ENCODE measurements at places on chromosomes 11 and 22.

DNA sequence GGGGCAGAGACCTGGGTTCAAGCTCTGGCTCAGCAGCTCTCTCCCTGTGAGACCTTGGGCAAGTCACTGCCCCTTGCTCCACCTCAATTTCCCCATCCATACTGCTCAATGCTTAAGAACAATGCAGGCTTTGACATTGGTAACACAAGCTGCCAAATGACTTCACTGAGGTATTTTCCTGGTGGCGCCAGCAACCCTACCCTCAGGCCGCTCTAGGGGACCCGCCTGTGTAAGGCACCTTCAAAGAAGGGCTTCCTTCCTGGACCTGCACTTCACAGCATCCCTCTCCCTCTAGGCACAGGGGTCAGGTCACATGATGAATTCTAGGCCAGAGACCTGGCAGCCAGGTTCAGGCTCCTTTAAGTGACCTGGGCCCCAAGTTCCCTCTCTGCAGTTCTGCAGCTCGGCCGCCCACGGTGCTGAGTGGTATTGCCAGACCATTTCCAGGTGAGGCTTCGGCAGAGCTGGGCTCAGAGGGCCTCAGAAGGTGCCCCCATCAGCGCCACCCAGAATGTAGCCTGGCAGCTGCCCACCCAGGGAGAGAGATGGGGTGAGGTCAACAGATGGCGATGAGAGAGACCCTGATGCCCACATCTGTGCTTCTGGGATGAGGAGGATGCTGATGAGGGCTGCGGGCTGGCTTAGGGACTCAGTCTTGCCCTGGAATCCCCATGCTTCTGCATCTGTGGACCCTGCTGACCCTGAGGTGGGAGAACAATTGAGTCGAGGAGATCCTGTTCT lies 4.5 kb downstream of the WNT11 start:
- no peak for DNase-seq

GRCh38 chr22:24327832-24328231 lies 57.2 kb downstream of the SPECC1L start:
- DNase-seq: no peak

DNA sequence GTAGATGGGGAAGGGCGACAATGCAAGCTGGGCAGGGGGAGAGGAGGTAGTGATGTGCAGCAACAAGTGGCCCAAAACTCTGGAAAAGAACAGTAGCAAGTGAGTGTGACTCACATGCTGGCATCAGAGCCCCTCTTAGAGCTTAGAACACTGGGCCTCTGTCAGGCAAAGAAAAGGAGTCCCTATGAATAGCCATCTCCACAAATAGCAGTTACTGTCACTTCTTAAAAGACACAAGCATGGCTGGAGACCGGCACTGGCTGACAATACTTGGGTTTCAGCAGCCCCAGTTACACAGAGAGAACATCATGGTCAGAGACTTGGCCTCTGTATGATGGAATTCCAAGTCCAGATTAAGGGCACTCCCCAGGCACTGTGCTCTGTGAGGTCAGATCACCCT lies 58.2 kb downstream of the PRCP start:
- peak; percentile 42 for DNase-seq

DNA sequence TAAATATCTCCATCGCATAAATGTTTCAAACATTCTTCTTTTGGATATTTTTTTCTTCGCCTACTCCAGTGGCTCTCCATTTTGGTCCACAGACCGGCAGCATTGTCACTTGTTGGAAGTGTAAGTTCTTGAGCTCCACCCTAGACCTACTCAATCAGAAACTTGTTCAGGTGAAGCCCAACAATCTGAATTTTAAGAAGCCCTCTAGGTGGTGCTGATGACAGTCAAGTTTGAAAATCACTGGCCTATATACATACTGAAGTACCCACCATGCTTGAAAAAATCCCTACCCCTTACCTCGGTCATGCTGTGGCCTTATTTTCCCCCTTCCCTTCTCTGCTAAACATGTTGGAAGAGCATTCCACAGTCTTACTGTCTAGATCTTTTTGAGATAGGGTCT lies 10.2 kb upstream of the ACAT1 start:
- no peak for DNase-seq

- DNase-seq: no peak
These were observed 10.6 kb downstream of the TENM4 start for GRCh38 chr11:79430280-79430679.

- DNase-seq: no peak
These were observed 666 bp downstream of the NELL1 start for GRCh38 chr11:20669820-20670684.

GRCh38 chr11:32385998-32386397 lies 49.3 kb downstream of the WT1 start:
- peak; percentile 2 for DNase-seq

GRCh38 chr22:24134090-24134846 lies 47.0 kb upstream of the SUSD2 start:
- peak; percentile 80 for DNase-seq

DNA sequence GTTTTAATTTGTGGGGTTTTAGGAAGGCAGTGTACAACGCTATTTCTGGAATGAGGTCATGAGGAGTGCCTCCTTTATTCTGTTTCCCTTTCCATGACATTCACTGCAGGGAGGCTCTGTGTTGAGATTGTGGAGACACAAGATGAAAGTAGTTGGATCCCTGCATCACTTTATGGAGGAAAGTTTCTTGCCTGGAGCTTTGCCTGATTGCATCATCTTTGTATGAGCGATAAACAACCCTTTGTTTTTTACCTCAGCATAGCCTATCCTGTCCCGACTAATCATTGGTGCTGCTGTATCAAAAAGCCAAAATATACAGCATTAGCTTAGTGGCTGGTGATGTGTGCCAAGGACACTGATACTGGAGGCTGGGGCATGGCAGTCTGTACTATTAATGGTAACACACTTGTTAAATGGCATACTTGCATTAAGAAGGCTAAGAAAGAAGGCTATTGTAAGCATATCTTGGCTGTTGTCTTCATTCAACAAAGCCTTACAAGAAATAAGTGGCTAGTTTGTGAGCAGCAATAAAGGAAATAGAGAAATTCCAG lies 31.2 kb upstream of the SLC5A4 start:
- DNase-seq: no peak

GRCh38 chr11:6225896-6226295 lies 8.5 kb downstream of the FHIP1B start:
- DNase-seq: no peak

GRCh38 chr11:19829109-19829837 lies 116.6 kb downstream of the NAV2 start:
- DNase-seq: no peak

DNA sequence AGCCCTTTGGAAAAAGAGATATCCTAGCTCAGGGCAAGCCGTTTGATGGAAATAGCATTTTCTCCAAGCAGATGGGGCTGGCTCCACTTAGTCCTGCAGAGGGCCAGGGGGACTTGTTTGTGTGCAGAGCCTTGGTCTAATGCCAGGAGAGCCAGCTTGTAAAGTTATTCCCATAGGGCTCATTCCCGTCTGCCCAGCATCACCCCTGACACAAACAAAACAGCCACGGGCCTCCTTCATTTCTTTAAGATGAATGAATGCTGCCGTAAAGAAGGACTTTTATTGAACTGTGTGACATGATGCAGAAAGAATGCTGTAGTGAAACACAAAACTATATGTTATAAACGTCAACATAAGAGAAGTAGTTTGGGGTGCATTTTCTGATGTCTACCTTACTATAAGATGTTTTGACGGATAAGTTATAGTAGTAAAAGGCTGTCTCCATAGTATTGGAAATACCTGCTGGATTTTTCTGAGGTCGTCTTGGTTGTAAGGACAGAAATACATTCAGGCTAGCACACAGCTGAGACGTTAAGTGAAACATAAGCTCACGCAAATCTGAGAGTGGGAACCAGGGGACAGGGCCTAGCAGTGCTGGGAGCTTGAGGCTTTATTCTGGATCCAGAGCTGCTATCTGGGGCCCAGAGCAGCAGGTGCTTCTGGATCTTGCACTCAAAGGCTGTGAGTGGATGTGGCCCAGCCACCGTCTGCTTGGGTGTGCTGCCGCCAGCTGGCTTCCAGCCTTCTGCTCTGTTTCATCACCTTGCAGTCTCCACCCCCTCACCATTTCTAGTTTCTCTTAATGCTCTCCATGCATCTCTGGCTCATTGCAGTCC lies 53.3 kb downstream of the NCAM1 start:
- DNase-seq: no peak

- DNase-seq: no peak
These were observed 24.2 kb downstream of the CD44 start for GRCh38 chr11:35163209-35163608.

DNA sequence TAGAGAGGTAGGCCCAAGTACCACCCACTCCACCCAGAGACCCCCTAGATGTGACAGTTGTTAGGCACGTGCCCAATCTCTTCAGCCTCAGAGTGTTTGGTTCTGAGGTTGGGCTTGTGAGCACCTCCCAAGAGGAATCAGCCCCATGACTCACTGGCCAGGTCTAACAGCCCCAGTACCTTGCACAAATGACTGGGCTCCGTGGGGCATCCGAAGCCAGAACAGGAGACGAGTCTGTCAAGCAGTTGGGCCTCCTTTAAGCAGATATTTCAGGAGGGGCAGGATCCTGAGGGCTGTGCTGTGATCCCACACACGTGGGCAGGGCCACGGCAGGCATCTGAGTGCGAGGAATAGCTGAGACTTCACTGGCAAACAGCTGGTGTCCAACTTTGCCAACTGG lies 29.1 kb upstream of the FGF19 start:
- DNase-seq: no peak

DNA sequence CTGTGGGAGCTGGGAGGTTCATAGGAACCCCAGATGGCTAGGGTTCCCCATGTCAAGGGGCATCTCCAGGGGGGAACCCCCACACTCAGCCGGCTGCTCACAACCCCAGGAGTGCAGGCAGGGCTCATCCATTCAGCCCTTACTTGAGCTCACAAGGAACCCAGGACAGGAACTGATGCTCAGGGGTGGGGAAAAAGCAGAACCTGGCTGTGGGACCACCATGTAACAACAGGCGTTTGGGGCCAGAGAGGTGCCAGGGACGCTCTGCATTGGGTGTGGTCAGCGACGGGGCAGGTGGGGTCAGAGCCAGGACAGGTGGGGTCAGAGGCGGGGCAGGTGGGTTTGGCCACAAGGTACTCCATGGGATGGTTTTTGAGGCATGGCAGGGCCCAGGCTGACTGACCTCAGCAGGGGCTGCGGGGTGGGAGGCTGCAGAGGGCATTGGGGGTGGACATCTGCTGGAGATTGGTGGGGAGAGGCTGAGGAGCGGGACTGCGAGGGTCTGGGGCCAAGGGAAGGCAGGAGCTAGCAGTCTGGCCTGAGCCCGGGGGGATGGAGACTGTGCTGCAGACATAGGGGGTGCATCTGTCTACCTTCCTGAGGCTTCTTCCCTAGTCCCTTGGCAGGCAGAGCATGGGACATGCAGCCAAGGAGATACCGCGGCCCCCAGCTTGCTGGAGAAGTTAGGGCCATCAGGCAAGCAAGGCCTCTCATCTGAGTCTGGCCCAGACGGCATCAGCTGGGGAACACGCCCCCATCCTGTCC lies 34.0 kb upstream of the CARS1 start:
- no peak for DNase-seq

GRCh38 chr11:72157131-72157530 lies 21.6 kb downstream of the FOLR3 start:
- no peak for DNase-seq

DNA sequence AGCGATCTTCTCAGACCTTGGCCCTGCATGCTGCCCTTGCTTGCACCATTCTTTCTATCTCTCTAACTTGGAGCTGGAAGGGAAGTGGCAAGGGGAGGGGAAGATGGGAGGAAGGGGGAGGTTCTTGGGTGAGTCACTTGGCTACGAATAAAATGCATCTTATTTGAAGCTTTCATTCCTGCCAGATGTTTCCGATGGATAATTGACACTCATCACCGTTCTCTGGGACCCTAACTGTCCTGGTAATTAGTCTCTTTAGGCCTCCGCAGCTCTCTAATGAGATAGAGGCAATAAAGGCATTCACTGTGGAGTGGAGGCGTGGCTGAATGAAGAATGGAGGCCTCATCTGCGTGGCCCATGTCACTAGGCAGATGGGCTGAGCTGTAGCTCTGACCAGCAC lies 960.1 kb downstream of the NTM start:
- DNase-seq: no peak

GRCh38 chr11:26841818-26842473 lies 120.1 kb upstream of the SLC5A12 start:
- no peak for DNase-seq

DNA sequence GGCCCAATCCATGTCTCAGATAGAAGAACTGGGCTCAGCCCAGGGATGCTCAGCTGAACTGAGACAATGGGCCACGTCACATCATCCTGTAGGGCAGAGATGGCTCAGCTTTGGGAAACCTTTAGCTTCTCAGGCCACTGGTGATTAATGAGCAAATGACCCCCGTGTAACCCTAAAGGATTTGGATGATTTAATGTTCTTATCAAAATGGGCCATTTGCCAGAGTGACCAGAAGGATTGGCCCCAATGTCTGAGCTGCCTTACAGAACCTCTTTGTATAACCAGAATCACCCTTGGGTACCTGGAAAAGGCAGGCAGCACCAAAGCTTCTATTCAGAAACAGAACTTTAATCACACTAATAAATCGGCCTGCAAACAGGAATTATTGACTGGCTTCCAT lies 73.7 kb downstream of the ABTB2 start:
- no peak for DNase-seq

GRCh38 chr11:43685440-43685839 lies 4.9 kb downstream of the HSD17B12 start:
- DNase-seq: no peak

- no peak for DNase-seq
These were observed 14.9 kb downstream of the SCYL1 start for GRCh38 chr11:65539744-65540289.

DNA sequence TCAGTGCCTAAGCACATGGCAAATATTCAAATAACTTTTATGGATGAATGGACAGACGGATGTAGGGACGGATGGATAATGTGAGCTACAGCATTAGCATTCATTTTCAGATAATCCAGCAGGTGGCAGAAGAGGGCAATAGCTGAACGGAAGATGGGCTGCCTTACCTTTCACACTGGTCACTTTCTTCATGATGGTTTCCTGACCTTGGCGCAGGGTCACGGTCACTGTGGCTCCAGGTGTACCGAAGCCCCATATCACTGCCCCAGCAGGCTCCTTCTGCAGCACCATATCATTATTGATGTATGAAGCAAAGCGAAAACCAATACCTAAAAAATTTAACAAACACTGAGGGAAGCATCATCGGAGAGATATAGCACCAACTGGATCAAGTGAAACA lies 4.3 kb downstream of the SIAE start:
- DNase-seq: no peak

DNA sequence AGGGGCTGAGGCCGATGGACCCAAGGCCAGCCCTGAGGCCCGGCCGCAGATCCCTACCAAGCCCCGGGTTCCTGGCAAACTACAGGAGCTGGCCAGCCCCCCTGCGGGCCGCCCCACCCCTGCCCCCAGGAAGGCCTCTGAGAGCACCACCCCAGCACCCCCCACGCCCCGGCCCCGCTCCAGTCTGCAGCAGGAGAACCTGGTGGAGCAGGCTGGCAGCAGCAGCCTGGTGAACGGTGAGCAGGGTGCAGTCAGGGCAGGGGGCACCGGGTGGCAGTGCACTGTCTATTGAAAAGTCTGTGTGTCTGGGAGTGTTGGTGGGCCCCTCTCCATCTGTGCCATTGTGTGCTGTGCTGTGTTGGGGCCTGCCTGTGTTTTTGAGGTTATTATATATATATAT lies 16.1 kb downstream of the MICALL1 start:
- no peak for DNase-seq

GRCh38 chr22:19180740-19181410 lies 2.3 kb upstream of the SLC25A1 start:
- no peak for DNase-seq

GRCh38 chr11:38867338-38867737 lies 2269.3 kb upstream of the RAG2 start:
- no peak for DNase-seq

All from nucleus accumbens (tissue), 56 donors.